Osteocyte (in vitro differentiated cells): ENCODE measurements at places on chromosomes 2 and 18. TPM values are rescaled to one million over a fixed set of nuclear protein-coding genes. Genes with fewer than 3 reads are reported as not detected.

GRCh38 chr18:47604021-47604420 lies 326.4 kb downstream of the SMAD2 start:
- DNase-seq, result peak; percentile 62
- no peak overlapping the region for H3K27ac ChIP-seq
- no peak overlapping the region for H3K4me3 ChIP-seq
- H3K36me3 ChIP-seq, result no peaks in the 10 kb centered on the region
- H3K4me1 ChIP-seq, result no peaks in the 10 kb centered on the region

GRCh38 chr2:232889876-232890401 lies 19.9 kb downstream of the SNORC start:
- no peaks in the 10 kb centered on the region for H3K27me3 ChIP-seq
- H3K27ac ChIP-seq, result no peak overlapping the region
- H3K36me3 ChIP-seq, result no peaks in the 10 kb centered on the region
- no peak overlapping the region for H3K4me3 ChIP-seq
- DNase-seq, result peak; percentile 75
- H3K4me1 ChIP-seq, result peaks cover 10% of the 10 kb centered on the region

- H3K4me3 ChIP-seq, result no peak overlapping the region
- H3K36me3 ChIP-seq, result peaks cover 25% of the 10 kb centered on the region
- peaks cover 16% of the 10 kb centered on the region for H3K4me1 ChIP-seq
- no peaks in the 10 kb centered on the region for H3K27me3 ChIP-seq
- H3K27ac ChIP-seq, result no peak overlapping the region
Measured at GRCh38 chr2:62724886-62725711, 19.6 kb downstream of the EHBP1 start.

The UGT1A5 gene
- total RNA-seq, result not detected in 2 replicates

GRCh38 chr2:62785216-62785615 lies 79.7 kb downstream of the EHBP1 start:
- H3K4me3 ChIP-seq, result no peak overlapping the region
- H3K36me3 ChIP-seq, result peaks cover 2% of the 10 kb centered on the region
- no peak for DNase-seq
- no peaks in the 10 kb centered on the region for H3K27me3 ChIP-seq
